ENCODE measurements at places on chromosomes 16 and 17. TPM values are rescaled to one million over a fixed set of nuclear protein-coding genes. Genes with fewer than 3 reads are reported as not detected.
A peak's percentile ranks its signal among the peaks of the same experiment; 100 is the strongest.

DNA sequence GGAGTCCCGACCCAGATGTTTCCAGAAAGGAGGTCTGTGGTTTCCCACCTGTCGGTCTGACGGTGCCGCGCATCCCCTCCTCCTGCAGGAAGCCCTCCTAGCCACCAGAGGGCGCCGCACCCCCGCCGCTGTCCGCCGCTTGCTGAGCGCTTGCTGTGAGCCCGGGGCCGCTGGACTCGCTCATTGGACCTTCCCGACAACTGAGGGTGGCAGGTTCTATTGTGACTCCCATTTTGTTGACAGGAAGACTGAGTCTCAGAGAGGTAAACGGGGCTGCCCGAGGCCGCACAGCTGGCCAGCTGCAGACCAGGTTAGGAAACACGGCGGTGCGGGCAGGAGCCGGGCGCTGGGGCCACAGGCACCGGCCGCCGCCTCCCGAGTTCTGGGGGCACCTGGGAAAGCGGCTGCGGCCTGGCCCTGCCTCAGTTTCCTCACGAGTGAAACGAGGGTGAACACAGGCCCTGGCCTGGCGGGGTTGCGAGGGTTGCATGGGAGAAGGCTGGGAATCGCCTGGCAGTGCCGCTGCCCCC is 191.1 kb upstream of the CIBAR2 start:
- DNase-seq = no peak
- H3K36me3 ChIP-seq = no peaks in the 10 kb centered on the region
- no peak overlapping the region for H3K4me3 ChIP-seq
- peaks cover 20% of the 10 kb centered on the region for H3K27me3 ChIP-seq
- H3K4me1 ChIP-seq = peaks cover 7% of the 10 kb centered on the region
- H3K27ac ChIP-seq = no peak overlapping the region

DNA sequence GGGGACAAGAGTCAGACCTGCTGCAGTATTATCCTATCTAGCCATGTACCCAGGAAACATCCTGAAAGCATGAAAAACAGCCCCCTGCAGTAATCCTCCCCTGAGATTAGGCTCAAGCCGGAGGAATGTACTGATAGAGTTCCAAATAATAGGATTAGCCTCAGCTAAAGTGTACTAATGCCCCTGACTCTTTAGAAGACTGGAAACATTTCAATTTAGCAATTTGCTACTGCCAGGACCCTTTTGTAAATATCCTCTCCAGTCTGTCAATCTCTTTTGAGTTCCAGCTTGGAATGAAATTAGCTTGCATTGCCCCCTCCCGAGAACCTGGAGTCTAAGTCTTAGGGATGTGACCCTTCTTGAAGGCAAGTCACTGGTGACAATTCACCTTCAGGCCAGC is 110.8 kb upstream of the DNAH9 start:
- no peak overlapping the region for H3K27ac ChIP-seq
- no peaks in the 10 kb centered on the region for H3K36me3 ChIP-seq
- H3K27me3 ChIP-seq = peaks cover 2% of the 10 kb centered on the region
- H3K4me1 ChIP-seq = no peaks in the 10 kb centered on the region

DNA sequence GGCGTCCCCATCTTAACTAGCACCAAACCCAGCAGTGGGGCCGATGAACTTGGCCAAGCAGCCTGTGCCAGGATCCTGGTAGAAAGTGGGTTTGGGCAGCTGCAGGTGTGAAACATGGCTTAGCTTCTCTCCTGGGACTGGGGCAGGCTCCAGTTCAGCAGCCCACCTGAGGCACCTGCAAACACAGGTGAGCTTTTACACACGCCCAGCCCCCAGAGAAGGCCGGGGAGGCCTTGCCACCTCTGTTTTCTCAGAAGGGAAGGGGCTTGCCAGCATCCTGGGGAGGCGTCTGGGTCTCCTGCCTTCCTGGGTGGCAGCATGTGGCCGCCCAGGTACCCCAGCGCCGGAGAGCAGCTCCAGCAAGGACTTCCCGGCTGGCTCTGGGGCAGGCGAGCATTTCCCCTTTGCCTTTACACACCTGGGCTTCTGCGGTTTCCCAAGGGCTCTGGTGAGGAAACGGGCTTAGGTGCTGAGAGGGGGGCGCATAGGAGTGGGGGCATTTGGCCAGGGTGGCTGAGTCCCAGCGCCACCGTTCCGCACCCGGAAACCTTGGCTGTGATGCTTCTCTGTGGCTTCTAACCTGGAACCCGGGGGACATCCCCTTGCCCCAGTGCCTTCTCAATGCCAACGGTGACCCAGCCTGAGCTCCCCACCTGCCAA is 81.6 kb upstream of the CBX4 start:
- no peak overlapping the region for H3K27ac ChIP-seq
- no peak for DNase-seq
- H3K27me3 ChIP-seq = peaks cover 22% of the 10 kb centered on the region
- no peak overlapping the region for H3K4me3 ChIP-seq

DNA sequence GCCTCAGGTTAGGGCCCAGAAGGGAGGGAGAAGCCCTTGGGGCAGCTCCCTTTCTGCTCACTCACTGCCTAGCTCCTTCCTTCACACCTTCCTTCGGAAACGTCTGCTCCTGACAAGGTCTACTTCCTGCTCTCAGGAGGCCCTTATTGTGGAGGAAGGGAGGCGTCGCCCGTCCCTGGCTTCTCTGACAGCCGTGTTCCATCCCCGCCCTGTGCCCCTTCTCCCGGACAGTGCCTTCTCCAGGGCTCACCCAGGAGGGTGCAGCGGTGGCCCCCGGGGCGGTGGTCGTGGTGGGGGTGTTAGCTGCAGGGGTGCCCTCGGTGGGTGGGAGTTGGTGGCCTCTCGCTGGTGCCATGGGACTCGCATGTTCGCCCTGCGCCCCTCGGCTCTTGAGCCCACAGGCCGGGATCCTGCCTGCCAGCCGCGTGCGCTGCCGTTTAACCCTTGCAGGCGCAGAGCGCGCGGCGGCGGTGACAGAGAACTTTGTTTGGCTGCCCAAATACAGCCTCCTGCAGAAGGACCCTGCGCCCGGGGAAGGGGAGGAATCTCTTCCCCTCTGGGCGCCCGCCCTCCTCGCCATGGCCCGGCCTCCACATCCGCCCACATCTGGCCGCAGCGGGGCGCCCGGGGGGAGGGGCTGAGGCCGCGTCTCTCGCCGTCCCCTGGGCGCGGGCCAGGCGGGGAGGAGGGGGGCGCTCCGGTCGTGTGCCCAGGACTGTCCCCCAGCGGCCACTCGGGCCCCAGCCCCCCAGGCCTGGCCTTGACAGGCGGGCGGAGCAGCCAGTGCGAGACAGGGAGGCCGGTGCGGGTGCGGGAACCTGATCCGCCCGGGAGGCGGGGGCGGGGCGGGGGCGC is 231.9 kb downstream of the SEC14L1 start:
- H3K4me3 ChIP-seq = peak overlapping the region; percentile 64
- peak overlapping the region; percentile 93 for H3K27ac ChIP-seq
- no peaks in the 10 kb centered on the region for H3K36me3 ChIP-seq
- H3K4me1 ChIP-seq = peaks cover 62% of the 10 kb centered on the region
- no peaks in the 10 kb centered on the region for H3K27me3 ChIP-seq

DNA sequence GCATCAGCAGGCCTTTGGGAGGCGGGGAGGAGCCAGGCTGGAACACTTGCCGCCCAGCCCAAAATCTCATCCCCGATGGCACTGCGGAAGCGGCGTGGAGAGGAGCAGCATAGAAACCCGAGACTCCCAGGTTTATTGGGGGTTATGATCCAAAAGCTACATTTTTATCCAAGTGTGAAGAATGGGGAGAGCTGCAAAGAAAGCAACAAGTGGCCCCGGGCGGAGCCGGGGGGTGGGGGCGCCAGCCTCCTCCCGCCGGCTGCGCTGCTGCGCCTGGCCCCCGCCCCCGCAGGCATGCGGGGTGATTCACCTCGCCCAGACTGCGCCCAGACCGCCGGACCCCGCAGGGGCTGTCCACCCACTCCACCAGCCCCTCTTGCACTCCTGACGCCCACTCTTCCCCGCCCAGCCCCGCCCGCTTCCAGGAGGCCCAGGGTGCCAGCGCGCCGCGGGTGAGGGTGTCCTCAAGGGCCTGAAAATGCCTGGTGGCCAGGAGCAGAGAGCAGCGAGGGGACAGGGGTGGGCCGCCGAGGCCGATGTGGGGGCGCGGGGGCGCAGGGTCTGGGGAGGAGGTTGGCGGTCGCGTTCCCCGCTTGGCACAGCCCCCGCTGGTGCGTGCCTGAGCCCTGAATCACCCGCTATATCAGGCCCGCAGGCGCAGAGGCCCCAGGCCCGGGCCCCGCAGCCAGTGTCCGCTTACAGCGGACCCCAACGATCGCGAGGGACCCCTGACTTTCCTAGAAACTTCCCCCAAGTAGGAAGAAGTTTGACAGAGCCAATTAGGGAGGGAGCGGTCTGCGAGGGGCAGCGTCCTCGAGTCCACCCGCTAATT is 1.3 kb downstream of the CAVIN1 start:
- H3K36me3 ChIP-seq = peaks cover 4% of the 10 kb centered on the region
- no peaks in the 10 kb centered on the region for H3K27me3 ChIP-seq
- peak overlapping the region; percentile 93 for H3K4me3 ChIP-seq
- DNase-seq = peak; percentile 92
- H3K27ac ChIP-seq = peak overlapping the region; percentile 93
- H3K4me1 ChIP-seq = peaks cover 58% of the 10 kb centered on the region

DNA sequence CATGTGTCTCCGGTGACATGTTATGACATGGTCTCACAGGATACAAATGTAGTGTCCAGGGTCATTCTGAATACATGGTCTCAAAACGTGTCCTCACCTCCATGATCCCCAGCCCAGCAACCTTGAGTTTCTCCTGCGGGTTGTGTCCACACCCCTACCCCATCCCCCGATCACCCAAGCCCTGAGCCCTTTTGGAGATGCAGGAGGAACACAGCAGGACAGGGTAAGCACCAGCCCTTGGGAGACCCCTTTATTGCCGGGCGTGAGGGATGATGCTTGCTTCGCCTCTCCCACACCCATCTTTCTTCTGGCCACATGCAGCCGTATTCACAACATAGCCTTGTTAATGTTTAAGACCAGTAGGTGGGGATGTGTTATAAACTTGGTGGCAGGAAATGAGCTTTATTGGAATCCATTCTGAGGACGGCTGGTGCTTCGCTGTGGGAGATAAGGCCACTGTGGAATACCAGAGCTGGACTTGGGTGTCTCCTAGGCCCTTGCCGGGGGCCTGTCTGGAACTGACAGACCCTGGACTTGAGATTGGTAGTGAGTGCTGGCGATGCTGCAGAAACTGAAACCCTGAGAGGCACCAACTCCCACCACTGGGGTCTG is 5.5 kb downstream of the TMEM132E start:
- peaks cover 65% of the 10 kb centered on the region for H3K27me3 ChIP-seq
- H3K4me1 ChIP-seq = peaks cover 6% of the 10 kb centered on the region
- peak; percentile 56 for DNase-seq
- H3K4me3 ChIP-seq = no peak overlapping the region

GRCh38 chr17:49249292-49249794 is 18.8 kb upstream of the PHOSPHO1 start:
- peaks cover 2% of the 10 kb centered on the region for H3K27me3 ChIP-seq
- H3K36me3 ChIP-seq = no peaks in the 10 kb centered on the region
- no peak overlapping the region for H3K4me3 ChIP-seq
- peaks cover 11% of the 10 kb centered on the region for H3K4me1 ChIP-seq

- peaks cover 38% of the 10 kb centered on the region for H3K36me3 ChIP-seq
- no peak for DNase-seq
- no peaks in the 10 kb centered on the region for H3K27me3 ChIP-seq
- H3K4me1 ChIP-seq = peaks cover 10% of the 10 kb centered on the region
- no peak overlapping the region for H3K4me3 ChIP-seq
- H3K27ac ChIP-seq = no peak overlapping the region
Observed at GRCh38 chr16:19685176-19685575, 32.9 kb downstream of the KNOP1 start.

- H3K27ac ChIP-seq = no peak overlapping the region
- peak; percentile 64 for DNase-seq
- H3K36me3 ChIP-seq = no peaks in the 10 kb centered on the region
- H3K4me3 ChIP-seq = peak overlapping the region; percentile 19
Observed at GRCh38 chr17:82370471-82371332, 863 bp upstream of the UTS2R start.

- no peak for DNase-seq
- H3K4me3 ChIP-seq = no peak overlapping the region
- peaks cover 3% of the 10 kb centered on the region for H3K4me1 ChIP-seq
- no peaks in the 10 kb centered on the region for H3K36me3 ChIP-seq
- H3K27me3 ChIP-seq = peaks cover 5% of the 10 kb centered on the region
Observed at GRCh38 chr16:86709103-86709502, 130.8 kb downstream of the FOXL1 start.

DNA sequence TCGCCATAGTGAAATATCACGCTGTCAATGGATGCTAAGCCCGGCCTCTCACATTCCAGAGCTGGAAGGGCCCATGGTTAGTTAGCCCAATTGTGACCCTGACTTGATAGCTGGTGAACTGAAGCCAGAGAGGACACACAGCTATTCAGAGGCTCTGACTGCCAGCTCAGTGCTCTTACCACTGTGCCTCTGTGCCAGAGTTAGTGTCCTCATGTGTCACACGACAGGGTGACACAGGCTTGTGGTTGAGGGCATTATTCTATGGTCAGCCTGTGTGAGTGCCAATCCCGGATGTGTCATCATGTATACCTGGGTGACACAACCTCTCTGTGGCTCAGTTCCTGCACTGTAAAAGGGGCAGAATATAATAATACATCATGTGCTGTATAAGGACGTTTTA is 2.5 kb upstream of the MT1X start:
- no peak overlapping the region for H3K4me3 ChIP-seq
- peaks cover 41% of the 10 kb centered on the region for H3K4me1 ChIP-seq
- H3K27ac ChIP-seq = no peak overlapping the region
- DNase-seq = no peak

GRCh38 chr17:81858170-81858966 is 2.0 kb downstream of the P4HB start:
- peak overlapping the region; percentile 83 for H3K4me3 ChIP-seq
- H3K27ac ChIP-seq = peak overlapping the region; percentile 79
- H3K36me3 ChIP-seq = peaks cover 17% of the 10 kb centered on the region

- no peak overlapping the region for H3K4me3 ChIP-seq
- peaks cover 10% of the 10 kb centered on the region for H3K27me3 ChIP-seq
- H3K27ac ChIP-seq = no peak overlapping the region
- no peak for DNase-seq
Observed at GRCh38 chr17:3754458-3755334, 31.0 kb downstream of the HASPIN start.

Gene TBC1D3I
- total RNA-seq = 0.60 TPM

Gene CMTM2
- total RNA-seq = not detected

Gene GNG13
- not detected for total RNA-seq

Gene CCDC78
- total RNA-seq = 2.5 TPM

Gene KRTAP2-2
- not detected for total RNA-seq

Gene ST6GALNAC2
- 1.5 TPM for total RNA-seq
